ENCODE measurements at places on chromosomes 4 and X. TPM values are rescaled to one million over a fixed set of nuclear protein-coding genes. Genes with fewer than 3 reads are reported as not detected.

GRCh38 chr4:8035371-8035780 lies 95.7 kb upstream of the AFAP1 start:
- no peak overlapping the region for H3K27ac ChIP-seq
- H3K4me1 ChIP-seq: peaks cover 6% of the 10 kb centered on the region
- no peak for DNase-seq
- H3K36me3 ChIP-seq: no peaks in the 10 kb centered on the region
- H3K27me3 ChIP-seq: no peaks in the 10 kb centered on the region
- H3K4me3 ChIP-seq: no peak overlapping the region

DNA sequence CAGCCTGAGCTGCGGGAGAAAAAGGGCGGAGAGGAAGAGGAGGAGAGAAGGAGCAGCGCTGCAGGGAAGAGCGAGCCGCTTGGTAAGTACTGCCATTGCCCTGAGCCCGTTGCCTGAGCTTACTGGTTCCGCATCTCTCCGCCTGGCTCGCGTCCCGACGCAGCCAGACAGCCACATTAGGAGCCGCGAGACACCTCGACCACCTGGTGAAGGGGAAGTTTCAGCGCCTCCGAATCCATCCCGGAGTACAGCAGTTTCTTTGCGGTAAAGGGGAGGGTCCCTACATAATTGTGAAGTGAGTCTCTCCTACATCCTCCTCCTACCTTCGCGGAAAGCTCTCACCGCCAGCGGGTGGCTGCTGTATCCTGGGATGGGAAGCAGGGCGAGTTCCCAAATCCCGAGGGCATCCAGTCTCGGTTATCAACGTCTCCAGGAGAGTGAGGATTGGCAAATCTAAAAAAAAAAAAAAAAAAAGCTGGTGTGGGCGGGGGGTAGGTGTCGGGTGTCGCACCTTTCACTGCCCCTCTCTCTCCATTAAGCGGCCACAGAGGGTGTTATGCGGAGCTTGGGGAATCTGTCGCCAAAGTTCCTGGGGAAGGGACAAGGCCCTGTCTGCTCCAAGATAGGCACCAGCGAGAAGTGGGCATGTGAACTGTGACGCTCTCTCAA lies 7.9 kb downstream of the TBX22 start:
- H3K4me3 ChIP-seq: no peak overlapping the region
- no peak overlapping the region for H3K27ac ChIP-seq
- no peaks in the 10 kb centered on the region for H3K27me3 ChIP-seq
- no peaks in the 10 kb centered on the region for H3K36me3 ChIP-seq
- no peak for DNase-seq
- no peaks in the 10 kb centered on the region for H3K4me1 ChIP-seq

DNA sequence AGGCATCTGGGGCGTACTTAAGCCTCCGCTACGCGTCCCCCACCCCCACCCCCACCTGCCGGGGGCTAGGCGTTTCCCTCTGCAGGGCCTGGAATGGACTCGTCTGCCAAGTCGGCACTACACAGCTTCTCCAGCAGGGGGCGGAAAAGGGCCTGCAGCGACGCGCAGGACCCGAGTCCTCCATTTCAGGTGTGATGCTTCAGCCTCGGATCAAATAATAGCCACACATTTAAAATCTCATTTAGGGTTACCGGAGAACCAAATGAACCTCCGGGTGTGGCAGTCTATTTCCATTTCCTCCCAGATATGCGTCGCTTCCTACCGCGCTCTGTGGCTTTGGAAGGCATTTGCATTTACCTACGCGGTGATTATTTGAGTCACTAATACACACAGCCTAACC lies 2.9 kb downstream of the PAK3 start:
- DNase-seq: peak; percentile 32
- no peak overlapping the region for H3K4me3 ChIP-seq
- no peaks in the 10 kb centered on the region for H3K27me3 ChIP-seq
- no peak overlapping the region for H3K27ac ChIP-seq
- H3K4me1 ChIP-seq: no peaks in the 10 kb centered on the region
- no peaks in the 10 kb centered on the region for H3K36me3 ChIP-seq

GRCh38 chrX:48617542-48618340 lies 20.4 kb downstream of the WDR13 start:
- H3K4me3 ChIP-seq: no peak overlapping the region
- no peak overlapping the region for H3K27ac ChIP-seq
- no peaks in the 10 kb centered on the region for H3K36me3 ChIP-seq
- no peaks in the 10 kb centered on the region for H3K4me1 ChIP-seq

- H3K36me3 ChIP-seq: no peaks in the 10 kb centered on the region
- no peaks in the 10 kb centered on the region for H3K4me1 ChIP-seq
- H3K4me3 ChIP-seq: no peak overlapping the region
- DNase-seq: no peak
Measured at GRCh38 chr4:28883211-28883610, 1837.0 kb upstream of the PCDH7 start.

DNA sequence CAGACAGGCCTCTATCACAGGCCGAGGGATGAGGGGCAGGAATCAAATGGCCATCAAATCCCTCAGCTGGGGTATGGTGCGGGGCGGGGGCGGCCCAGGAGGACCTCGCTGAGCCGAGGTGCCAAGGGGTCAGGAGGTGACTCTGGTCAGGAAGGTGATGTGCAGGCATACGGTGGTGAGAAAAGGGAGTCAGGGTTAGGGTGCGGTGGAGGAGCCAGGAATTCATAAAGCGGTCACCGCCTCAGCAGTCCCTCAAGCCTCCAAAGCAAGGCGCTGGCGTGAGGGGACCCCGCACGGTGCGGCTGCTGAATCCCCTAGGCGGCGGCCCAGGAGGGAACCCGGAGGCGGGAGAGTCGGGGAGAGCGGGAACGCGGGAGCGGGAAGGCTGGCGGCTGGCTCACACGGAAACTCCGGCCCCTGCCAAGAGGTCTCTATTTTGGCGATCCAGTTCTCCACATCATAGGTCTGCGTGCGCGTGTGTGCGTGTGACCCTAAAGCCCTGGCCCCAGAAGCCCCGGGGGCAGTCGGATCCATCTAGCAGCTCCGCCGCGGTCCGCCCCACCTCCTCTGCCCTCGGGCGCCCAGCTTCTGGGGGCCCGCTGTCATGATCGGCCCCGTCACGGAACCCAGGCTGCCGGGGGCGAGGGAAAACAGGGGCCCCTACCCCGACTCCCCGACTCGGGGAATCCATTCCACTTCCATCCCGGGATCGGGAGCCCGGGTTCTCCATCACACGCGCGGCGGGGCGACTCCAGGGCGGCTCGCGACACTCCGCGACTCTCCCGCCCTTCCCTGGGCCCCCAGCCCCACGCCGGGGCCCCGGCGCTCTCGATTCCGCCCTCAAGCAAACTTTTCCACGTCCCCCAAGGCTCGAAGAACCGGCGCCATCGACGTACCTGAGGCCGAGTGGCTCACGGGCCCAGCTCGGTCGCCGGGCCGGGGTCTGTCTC lies 593 bp downstream of the ELF4 start:
- H3K36me3 ChIP-seq: no peaks in the 10 kb centered on the region
- no peaks in the 10 kb centered on the region for H3K27me3 ChIP-seq
- H3K4me1 ChIP-seq: peaks cover 5% of the 10 kb centered on the region
- H3K27ac ChIP-seq: peak overlapping the region; percentile 77

DNA sequence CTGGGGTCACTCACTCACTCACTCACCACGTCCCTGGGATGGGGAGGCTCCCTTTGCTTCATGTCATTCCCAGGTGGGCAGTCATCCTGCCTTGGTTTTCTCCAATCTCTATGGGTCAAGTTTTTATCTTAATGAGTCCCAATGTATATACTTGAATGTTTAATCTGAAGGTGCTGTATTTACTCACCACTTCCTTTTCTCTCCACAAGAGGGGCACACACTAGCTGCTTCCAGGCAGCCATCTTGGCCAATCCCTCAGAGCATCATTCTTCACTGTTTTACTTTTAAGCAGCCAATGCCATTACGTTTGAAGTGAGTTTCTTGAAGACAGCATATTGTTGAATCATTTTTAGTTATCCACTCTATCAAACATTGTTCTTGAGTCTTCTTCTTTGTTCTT lies 153.4 kb upstream of the ARSJ start:
- DNase-seq: no peak
- H3K36me3 ChIP-seq: no peaks in the 10 kb centered on the region
- no peak overlapping the region for H3K4me3 ChIP-seq
- H3K27me3 ChIP-seq: no peaks in the 10 kb centered on the region
- no peak overlapping the region for H3K27ac ChIP-seq

DNA sequence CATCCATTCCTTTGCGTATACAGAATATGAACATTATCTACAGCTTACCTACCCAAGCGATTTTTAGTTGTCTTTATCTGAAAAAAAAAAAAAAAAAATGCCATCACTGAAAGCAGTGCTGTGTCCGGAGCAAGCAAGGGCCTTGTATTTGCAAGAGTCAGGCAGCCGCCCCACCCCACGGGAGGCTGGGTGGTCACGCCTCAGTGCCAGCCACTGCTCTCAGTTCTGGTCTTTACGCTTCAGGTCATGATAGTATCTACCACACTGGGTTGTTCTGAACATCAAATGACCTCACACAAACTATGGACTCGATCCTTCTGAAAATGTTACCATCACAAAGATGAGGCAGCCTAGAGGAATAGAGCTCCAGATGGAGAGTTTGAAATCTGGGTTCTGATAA lies 62.7 kb upstream of the HELT start:
- no peak overlapping the region for H3K27ac ChIP-seq
- no peak overlapping the region for H3K4me3 ChIP-seq
- DNase-seq: no peak

DNA sequence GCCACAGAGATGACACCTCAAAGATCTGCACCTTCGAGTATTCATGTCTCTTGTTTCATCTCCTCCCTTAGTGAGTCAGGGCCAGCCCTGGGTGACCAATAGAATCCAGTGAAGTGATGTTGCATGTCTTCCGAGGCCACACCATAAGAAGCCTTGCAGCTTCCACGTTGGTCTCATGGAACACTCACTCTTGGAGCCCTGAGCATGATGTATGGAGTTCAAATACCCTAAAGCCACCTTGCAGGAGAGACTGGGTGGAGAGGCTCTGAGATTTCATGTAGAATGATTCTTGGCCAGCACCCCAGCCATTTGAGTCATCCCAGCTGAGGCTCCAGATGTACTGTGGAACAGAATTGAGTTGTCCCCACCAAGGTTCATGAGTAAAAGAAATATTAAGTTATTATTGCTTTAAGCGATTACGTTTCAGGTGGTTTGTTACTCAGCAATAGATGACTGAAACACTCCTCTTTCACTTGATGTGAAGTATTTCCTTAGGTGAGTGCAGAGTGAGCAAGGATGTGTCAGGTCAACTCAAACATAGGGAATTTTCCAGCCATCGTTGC lies 5.0 kb upstream of the RP2 start:
- no peak overlapping the region for H3K27ac ChIP-seq
- no peaks in the 10 kb centered on the region for H3K27me3 ChIP-seq
- H3K36me3 ChIP-seq: no peaks in the 10 kb centered on the region
- H3K4me1 ChIP-seq: no peaks in the 10 kb centered on the region
- H3K4me3 ChIP-seq: no peak overlapping the region

DNA sequence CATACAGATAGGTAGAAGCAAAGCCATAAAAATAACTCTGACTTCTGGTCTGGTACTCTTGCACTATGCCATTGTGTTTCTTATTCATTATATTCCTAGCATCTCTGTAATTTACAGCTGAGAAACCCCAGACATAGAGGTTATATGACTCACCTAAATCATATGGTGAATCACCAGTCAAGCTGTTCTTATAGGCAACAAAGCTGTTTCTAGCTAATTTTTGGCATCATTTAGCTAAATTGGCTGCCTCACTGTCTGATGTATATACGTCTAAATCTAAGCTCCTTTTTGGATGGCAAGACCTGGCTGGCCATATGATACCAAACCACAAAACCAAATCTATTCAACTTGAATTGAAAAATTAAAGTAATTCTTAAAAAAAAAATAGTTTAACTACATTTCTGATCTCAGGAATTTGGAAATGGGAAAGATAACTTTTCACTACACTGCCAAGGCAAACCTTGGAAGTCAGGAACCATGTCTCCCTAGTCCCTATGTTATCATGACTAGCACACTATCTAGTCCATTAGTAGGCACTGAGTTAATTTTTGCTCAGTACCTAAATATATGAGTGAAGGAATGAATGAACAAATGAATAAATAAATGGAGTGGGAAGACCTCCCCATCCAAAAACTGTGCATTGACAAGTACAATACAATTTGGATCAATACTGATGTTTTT lies 41.3 kb upstream of the STAG2 start:
- H3K27ac ChIP-seq: no peak overlapping the region
- no peaks in the 10 kb centered on the region for H3K36me3 ChIP-seq
- DNase-seq: no peak
- no peaks in the 10 kb centered on the region for H3K27me3 ChIP-seq
- no peaks in the 10 kb centered on the region for H3K4me1 ChIP-seq
- no peak overlapping the region for H3K4me3 ChIP-seq

GRCh38 chrX:54294306-54294705 lies 63.5 kb downstream of the WNK3 start:
- no peaks in the 10 kb centered on the region for H3K4me1 ChIP-seq
- H3K27me3 ChIP-seq: no peaks in the 10 kb centered on the region
- no peak for DNase-seq
- no peaks in the 10 kb centered on the region for H3K36me3 ChIP-seq

DNA sequence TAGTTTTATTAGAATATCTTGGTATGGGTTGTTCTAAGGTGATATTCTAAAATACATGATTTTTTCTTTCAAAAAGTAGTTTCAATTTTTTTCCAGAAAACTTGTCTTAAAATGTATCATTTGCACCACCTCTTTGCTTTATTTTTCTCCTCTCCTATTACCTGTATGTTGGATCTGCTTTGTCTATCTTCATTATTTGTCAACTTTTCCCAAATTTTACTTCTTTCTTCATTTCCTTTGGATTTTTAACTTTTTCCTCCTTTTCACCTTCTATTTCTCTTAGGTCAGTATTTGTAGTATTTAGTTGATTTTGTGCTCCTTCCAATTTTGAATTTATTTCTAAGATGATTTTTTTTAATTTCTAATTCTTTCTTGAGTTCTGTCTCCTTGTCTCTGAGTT lies 169.6 kb downstream of the APBB2 start:
- no peaks in the 10 kb centered on the region for H3K36me3 ChIP-seq
- DNase-seq: no peak
- H3K27ac ChIP-seq: no peak overlapping the region

GRCh38 chr4:100302061-100303026 lies 112.1 kb upstream of the DDIT4L start:
- H3K4me3 ChIP-seq: no peak overlapping the region
- no peak overlapping the region for H3K27ac ChIP-seq
- H3K27me3 ChIP-seq: no peaks in the 10 kb centered on the region
- no peaks in the 10 kb centered on the region for H3K36me3 ChIP-seq

- no peaks in the 10 kb centered on the region for H3K36me3 ChIP-seq
- no peak overlapping the region for H3K27ac ChIP-seq
- no peak for DNase-seq
- H3K4me1 ChIP-seq: no peaks in the 10 kb centered on the region
- no peaks in the 10 kb centered on the region for H3K27me3 ChIP-seq
Measured at GRCh38 chr4:17535242-17535641, 20.3 kb downstream of the CLRN2 start.

DNA sequence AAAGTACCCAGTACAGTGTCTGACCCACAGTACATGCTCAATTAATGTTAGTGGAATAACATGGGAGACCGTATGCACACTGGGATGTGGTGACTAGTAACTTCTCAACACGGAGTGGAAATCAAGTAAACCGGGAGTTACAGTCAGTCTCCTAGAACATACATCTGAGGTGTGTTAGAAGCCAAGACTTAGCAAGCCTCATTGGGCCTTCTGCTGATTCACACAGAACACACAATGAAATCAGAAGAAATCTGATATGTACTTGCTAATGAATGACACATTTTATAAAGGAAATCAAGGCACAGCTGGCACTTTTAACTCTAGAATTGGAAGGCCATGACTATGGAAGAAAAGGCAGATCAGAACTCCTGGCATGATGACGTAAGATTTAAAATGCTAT lies 13.0 kb downstream of the TRAPPC2 start:
- no peaks in the 10 kb centered on the region for H3K27me3 ChIP-seq
- H3K27ac ChIP-seq: no peak overlapping the region
- H3K36me3 ChIP-seq: no peaks in the 10 kb centered on the region
- DNase-seq: no peak

Gene CD40LG
- total RNA-seq: 30.9 TPM

Gene SLC2A9
- total RNA-seq: 3.9 TPM

Gene FUNDC2
- 58.7 TPM for total RNA-seq

Gene HDX
- 1.3 TPM for total RNA-seq

Gene WNK3
- 0.95 TPM for total RNA-seq

Gene CENPVL3
- total RNA-seq: not detected
